ENCODE measurements at places on chromosomes 6 and 20. TPM values are rescaled to one million over a fixed set of nuclear protein-coding genes. Genes with fewer than 3 reads are reported as not detected.
A peak's percentile ranks its signal among the peaks of the same experiment; 100 is the strongest.

GRCh38 chr6:89610149-89610642 lies 28.4 kb downstream of the LYRM2 start:
- H3K4me1 ChIP-seq, result peaks cover 3% of the 10 kb centered on the region
- H3K27me3 ChIP-seq, result no peaks in the 10 kb centered on the region
- H3K4me3 ChIP-seq, result no peak overlapping the region
- no peak for DNase-seq
- no peak overlapping the region for H3K27ac ChIP-seq

GRCh38 chr20:63441136-63442099 lies 31.0 kb downstream of the KCNQ2 start:
- H3K4me1 ChIP-seq, result no peaks in the 10 kb centered on the region
- no peaks in the 10 kb centered on the region for H3K36me3 ChIP-seq
- no peaks in the 10 kb centered on the region for H3K27me3 ChIP-seq
- DNase-seq, result no peak
- no peak overlapping the region for H3K27ac ChIP-seq

DNA sequence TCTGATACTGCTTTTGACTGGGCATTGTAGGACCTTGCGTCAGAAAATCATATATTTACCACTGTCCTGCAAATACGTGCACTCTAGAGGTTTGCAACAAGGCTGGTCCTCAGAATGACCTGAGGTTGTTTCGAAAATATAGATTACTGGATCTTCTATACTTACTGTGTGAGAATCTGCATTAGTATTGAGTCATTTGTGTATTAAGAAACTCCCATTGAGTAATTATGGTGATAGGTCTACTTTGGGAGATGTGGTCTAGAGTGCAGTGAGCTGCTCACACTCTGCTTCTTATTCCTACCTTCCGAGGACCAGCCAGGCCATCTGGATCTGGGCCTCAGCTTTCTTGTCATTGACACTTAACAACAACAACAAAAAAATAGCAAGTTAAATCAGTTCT lies 9.6 kb downstream of the KLHL32 start:
- H3K36me3 ChIP-seq, result no peaks in the 10 kb centered on the region
- DNase-seq, result no peak
- H3K4me1 ChIP-seq, result peaks cover 11% of the 10 kb centered on the region
- peaks cover 6% of the 10 kb centered on the region for H3K27me3 ChIP-seq
- H3K27ac ChIP-seq, result no peak overlapping the region

- no peak overlapping the region for H3K4me3 ChIP-seq
- no peaks in the 10 kb centered on the region for H3K36me3 ChIP-seq
- H3K4me1 ChIP-seq, result no peaks in the 10 kb centered on the region
- DNase-seq, result no peak
Observed at GRCh38 chr6:116866281-116866871, 10.7 kb upstream of the RFX6 start.

- peak overlapping the region; percentile 92 for H3K27ac ChIP-seq
- no peaks in the 10 kb centered on the region for H3K36me3 ChIP-seq
- peaks cover 31% of the 10 kb centered on the region for H3K4me1 ChIP-seq
- DNase-seq, result no peak
- H3K27me3 ChIP-seq, result no peaks in the 10 kb centered on the region
- no peak overlapping the region for H3K4me3 ChIP-seq
Observed at GRCh38 chr20:53622247-53623133, 28.9 kb upstream of the ZNF217 start.

GRCh38 chr6:19415605-19416326 lies 421.4 kb upstream of the ID4 start:
- peaks cover 13% of the 10 kb centered on the region for H3K4me1 ChIP-seq
- H3K4me3 ChIP-seq, result no peak overlapping the region
- DNase-seq, result peak; percentile 81
- H3K27ac ChIP-seq, result peak overlapping the region; percentile 62
- no peaks in the 10 kb centered on the region for H3K27me3 ChIP-seq
- no peaks in the 10 kb centered on the region for H3K36me3 ChIP-seq

DNA sequence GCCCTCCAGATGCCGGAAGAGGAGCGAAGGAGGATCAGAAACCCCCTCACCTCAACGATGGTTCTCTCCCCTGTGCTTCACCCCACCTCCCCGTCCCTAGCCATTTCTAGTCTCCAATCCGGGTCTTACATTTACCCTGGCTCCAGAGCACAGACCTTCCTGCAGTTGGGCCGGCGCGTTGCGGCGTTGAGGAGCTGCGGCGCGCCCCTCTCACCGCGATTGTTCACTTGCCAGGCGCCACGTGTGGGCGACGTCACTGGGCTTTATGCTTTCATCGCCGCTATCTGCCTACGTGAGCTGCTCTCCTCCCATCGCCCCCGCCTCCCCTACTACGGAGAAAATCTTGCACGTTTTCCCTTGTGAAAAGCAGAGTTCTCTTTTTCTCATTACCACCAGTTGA lies at the start of gene CRISP2:
Gene CRISP2 (minus strand): TSS at position 198 of the 400 bp plus-strand sequence. CDS start 4,347 bp downstream, outside the sequence.
- no peaks in the 10 kb centered on the region for H3K4me1 ChIP-seq
- H3K27me3 ChIP-seq, result no peaks in the 10 kb centered on the region
- no peak within 1 kb of the TSS for H3K4me3 ChIP-seq
- no peak for DNase-seq
- no peak within 1 kb of the TSS for H3K27ac ChIP-seq

The PET117 gene
- 10.7 TPM for total RNA-seq

All from astrocyte (in vitro differentiated cells and primary cell).